ENCODE measurements at places on chromosomes 5 and 9. TPM values are rescaled to one million over a fixed set of nuclear protein-coding genes. Genes with fewer than 3 reads are reported as not detected.

Gene RPS14
- 2,884 TPM for total RNA-seq

Gene CCDC112
- total RNA-seq, result 12.5 TPM

Gene NSG2
- total RNA-seq, result not detected

Gene ADAMTS12
- 9.6 TPM for total RNA-seq

Gene DDX4
- not detected for total RNA-seq

Gene DNAJC18
- total RNA-seq, result 8.2 TPM

Gene RFESD
- total RNA-seq, result 2.1 TPM

Gene WDR38
- not detected for total RNA-seq

Gene NR2F1
- 5.4 TPM for total RNA-seq

Measured in A549 treated with RU486 at 1 μM for 4 hours (cell line).